Mucosa of descending colon (tissue), 3 donors: ENCODE measurements at places on chromosomes 11 and 22. TPM values are rescaled to one million over a fixed set of nuclear protein-coding genes. Genes with fewer than 3 reads are reported as not detected.

SYT7 gene
- total RNA-seq = 19.0 TPM

HEPACAM gene
- total RNA-seq = not detected

MS4A8 gene
- 36.2 TPM for total RNA-seq

IL18 gene
- 114 TPM for total RNA-seq

CATSPERZ gene
- total RNA-seq = not detected

LMNTD2 gene
- 19.1 TPM for total RNA-seq

WT1 gene
- 0.57 TPM for total RNA-seq

MYBPC3 gene
- 0.06 TPM for total RNA-seq

TOMT gene
- total RNA-seq = 0.39 TPM

YAP1 gene
- total RNA-seq = 52.2 TPM

CPSF7 gene
- 60.8 TPM for total RNA-seq

OR8D4 gene
- total RNA-seq = 0.87 TPM
